ENCODE measurements at places on chromosomes 3 and 15. TPM values are rescaled to one million over a fixed set of nuclear protein-coding genes. Genes with fewer than 3 reads are reported as not detected.
A peak's percentile ranks its signal among the peaks of the same experiment; 100 is the strongest.

GRCh38 chr3:169573148-169573547 is 90.4 kb downstream of the MECOM start:
- no peak for DNase-seq

DNA sequence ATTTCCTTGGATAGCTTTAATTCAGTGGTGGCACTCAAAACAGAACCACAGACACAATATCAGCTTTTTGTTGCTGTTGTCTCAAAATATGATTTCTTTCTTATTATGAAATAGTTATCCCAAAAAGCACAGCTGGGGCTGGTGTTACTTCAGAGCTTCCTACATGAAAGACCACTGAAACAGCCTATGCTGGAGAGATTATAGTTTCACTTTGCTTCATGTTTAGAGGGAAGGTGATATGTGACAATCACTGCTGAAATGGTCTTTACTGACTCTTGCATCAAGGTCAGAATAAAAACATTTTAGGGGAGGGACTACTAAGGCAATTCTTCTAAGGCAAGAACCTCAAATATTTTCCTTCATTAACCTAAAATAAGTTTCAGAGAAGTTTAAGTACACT is 190.7 kb downstream of the TNIK start:
- DNase-seq, result peak; percentile 28

DNA sequence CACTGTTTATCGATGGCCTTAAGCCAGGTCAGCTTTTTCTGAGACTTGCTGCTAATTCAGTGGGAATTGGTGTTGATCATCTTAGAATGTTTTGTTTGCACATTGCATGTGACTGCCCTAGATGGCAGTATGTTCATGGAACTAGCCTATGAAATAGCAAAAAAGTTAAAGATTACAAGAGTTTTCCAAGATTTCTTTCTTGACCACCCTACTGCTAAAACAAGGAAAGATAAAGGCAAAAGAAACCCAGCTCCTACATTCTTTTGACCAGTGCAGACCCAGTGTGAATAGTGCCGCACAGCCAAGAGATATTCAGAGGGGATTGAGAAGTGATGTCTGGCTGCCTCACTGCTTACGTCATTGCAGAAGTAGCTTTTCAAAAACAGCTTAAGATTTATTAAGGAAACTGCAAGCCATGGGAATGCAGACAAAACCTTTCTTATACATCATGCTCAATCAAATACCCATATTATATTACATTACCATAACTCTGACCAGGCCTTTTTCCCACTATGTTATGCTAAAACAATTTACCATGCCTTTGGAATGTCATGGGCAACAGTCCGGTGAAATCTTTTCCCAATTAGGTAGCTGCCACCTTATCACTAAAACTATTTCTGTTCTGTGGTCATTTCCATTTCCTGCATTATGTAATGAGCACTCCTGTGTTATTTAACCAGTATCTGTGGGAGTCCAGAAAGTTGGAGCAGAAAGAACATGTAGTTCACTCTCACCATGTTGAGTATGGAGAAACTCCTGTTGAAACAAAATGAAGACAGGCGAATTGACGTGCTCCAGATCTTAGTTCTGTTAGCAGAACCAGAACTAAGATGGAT is 6.0 kb downstream of the PHLDB2 start:
- DNase-seq, result no peak

DNA sequence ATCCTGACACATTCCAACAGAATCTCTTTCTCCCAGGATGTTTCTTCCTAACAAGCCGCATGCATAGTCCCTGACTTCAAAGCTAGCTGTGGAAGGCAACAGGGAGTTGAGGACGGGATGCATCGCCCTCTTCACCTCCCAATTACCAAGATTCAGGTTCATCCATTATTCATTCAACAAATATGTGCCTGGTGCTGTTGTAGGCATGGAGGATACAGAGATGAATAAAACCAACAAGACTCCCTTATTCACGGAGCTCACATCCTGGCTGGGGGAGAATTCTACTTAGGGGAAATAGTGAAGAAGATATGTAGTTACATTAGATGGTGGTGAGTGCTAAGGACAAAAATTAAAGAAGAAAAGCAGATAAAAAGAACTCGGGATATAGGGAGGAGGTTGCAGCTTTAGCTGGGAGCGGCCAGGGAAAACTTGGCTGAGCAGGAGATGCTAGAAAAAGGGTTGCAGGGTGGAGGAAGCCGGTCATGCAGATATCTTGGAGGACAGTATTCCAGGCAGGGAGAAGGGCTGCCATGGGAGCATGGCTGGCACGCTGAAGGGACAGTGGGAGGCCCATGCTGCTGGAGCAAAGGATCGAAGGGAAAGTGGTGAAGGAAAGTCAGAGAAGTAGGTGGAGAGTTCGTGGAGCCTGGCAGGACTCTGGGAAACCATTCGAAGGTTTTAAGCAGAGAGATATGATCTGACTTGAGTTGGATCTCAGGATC is 5.0 kb downstream of the ITGB5 start:
- DNase-seq, result no peak

- DNase-seq, result no peak
Measured at GRCh38 chr3:6571448-6571847, 289.5 kb upstream of the GRM7 start.

DNA sequence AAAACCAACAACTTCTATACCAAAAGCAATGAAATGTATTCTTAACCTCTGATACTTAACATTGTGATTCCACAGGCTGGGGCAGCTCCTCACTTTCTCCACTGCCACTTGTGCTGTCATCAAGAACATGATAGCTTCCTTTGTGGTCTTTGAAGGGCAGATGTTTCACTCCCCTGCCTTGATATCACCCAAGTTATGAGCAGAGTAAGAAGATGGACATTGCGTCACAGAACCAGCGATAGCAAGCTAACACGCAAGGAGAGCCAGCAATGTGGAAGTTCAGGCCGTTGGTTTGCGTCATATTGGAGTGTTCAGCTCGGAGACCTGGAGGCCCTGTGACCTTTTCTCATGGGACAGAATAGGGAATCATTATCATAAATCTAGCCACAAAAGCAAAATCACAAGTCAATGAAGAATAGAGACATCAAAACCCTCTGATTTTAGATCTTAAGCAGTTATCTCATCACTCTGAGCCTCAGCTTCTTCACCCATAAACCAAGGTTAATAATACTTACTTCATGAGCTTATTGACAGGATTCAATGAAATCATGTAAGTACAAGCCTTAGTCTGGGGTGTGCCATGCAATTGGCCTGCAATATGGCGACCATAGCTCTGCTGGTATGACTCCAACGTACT is 183.8 kb upstream of the THBS1 start:
- no peak for DNase-seq

DNA sequence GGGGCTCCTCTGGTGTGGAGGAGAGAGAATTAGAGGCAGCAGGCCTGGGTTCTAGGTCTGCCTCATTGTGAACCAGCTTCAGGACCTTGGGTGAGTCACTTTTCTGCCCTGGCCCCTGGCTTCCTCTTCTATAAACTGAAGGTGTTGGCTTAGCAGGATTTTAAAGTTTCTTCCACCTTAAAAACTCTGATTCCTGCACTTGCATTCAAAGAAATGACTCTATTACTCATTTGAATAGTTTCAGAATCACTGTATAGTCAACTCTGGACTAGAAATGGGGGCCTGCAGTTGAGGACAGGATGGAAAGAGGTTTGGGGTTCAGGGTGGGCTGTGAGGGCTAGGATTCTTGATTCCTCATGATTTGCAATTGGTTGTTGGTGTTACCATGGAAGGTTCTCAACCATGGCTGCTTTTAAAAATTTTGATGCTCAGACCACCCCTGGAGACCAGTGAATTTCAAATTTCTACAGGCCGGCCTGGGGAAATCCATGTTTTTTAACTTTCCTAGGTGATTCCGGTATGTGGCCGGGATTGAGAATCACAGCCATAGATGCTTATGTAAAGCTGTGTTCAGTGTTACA is 19.9 kb downstream of the SMAD3 start:
- DNase-seq, result peak; percentile 50

DNA sequence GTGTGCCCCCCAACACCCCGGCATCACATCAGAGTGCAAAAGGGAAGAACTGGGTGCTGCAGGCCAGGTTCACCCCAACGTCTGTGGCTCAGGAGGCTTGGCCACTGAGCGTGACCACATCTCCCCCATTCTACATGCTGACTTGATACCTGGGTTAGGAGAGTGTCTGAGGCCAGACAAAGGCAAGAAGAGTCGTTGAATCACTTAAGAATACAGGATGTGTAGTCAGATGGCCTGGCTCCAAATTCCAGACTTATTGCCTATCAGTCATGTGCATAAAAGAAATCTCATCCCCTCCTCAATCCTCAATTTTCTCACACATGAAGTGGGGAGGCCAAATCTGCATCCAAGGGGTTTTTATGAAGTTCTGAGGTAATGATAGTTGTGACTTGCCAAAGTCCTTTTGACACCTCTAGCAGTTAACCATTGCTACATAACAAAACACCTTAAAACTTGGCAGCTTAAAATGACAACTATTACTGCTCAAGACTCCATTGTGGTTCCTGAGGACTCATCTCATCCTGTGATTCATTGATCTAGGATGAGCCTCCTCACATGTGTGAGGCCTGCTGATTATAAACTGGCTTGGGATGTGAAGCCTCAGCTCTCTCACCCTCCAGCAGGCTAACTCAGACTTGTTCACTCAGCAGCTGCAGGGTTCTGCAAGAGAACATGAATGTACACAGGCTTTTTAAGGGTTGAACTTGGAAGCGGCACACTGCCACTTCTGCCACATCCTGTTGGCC is 138.8 kb upstream of the TLE3 start:
- peak; percentile 19 for DNase-seq

DNA sequence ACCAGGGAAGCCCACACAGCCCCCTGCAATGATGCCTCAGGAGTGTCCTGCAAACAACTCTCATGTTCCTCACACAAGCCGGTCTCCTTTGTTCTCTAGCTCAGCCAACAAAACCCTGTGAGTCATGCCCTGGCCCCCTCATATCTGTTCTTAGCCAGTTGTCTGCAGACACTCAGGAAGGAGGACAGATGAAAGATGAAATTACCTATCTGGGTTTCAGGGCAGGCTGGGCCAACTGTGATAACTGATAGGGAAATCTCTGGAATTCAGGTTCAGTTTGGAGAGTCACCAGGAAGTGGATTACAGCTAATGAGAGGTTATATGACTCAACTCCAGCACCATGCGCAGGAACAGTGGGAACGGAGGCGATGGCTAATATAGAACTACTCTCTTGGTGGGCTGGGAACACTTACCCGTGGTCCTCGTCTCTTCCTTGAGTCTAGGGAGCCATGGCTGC is 352.0 kb upstream of the ADAMTS9 start:
- no peak for DNase-seq

GRCh38 chr15:86906376-86906775 is 826.7 kb downstream of the AGBL1 start:
- DNase-seq, result no peak

GRCh38 chr3:183448369-183449128 is 20.1 kb upstream of the MCF2L2 start:
- no peak for DNase-seq

MYD88 gene
- total RNA-seq, result 91.1 TPM

SI gene
- not detected for total RNA-seq

SNTN gene
- total RNA-seq, result not detected

LPCAT4 gene
- 98.2 TPM for total RNA-seq

TTC14 gene
- total RNA-seq, result 74.0 TPM

CDHR4 gene
- total RNA-seq, result not detected

CRYGS gene
- 5.7 TPM for total RNA-seq
